Motor neuron (in vitro differentiated cells): ENCODE measurements at places on chromosomes 1 and 21. TPM values are rescaled to one million over a fixed set of nuclear protein-coding genes. Genes with fewer than 3 reads are reported as not detected.

- no peak for ATAC-seq
Measured at GRCh38 chr1:150008699-150009098, 1.8 kb downstream of the OTUD7B start.

DNA sequence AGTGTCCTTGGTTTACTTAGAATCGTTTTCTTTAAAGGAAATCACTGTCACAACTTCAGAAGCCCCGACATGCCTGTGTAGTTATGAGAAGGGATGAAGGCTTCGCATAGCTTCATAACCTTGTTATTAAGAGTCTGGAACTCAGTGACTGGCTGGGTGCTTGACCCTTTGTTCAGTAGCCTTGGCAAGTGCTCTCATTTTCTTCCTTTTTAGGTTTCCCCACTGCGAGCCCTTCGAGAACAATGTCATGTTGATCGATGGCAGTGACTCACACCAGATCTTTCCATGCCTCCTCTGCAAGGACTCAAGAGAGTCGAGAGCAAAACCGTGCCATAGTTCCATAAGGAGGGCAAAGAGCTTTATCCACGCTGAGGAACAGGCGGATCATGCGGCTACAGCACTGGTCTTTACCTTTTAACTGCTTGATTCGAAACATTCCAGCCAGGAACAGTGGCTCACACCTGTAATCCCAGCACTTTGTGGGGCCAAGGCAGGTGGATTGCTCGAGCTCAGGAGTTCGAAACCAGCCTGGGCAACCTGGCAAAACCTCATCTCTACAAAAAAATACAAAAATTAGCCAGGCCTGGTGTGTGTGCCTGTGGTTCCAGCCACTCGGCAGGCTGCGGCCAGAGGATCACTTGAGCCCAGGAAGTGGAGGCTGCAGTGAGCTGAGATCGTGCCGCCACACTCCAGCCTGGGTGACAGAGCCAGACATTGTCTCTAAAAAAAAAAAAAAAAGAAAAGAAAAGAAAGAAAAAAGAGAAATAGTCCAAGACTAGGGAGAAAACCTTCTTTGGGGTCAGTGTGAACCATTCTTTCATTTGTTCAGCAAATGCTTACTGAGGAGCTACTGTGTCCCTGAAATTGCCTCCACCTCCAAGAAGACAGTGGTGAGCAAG is 95.4 kb upstream of the ERRFI1 start:
- peak; percentile 94 for ATAC-seq

Gene UMODL1
- 0.22 and 0.56 TPM in 2 replicates for total RNA-seq

Gene LMX1A
- 0.09 and 0.69 TPM in 2 replicates for total RNA-seq

DNA sequence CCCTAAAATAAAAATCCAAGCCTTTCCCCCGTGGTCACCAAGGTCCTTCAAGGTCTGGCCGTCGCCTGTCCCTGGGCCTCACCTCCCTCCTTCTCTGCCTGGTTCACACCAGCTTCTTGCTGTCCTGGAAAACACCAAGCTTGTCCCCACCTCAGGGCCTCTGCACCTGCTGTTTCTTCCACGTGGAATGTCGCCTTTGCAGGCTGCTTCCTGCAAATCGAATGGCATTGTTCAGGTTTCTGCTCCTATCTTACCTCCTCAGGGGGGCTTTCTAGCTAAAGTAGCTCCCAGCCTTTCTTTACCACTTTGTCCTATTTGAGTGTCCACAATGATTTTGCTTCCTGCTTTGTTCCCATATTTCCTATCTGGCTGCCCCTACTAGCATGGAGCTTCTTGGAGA is 3.3 kb upstream of the CASZ1 start:
- no peak for ATAC-seq

DNA sequence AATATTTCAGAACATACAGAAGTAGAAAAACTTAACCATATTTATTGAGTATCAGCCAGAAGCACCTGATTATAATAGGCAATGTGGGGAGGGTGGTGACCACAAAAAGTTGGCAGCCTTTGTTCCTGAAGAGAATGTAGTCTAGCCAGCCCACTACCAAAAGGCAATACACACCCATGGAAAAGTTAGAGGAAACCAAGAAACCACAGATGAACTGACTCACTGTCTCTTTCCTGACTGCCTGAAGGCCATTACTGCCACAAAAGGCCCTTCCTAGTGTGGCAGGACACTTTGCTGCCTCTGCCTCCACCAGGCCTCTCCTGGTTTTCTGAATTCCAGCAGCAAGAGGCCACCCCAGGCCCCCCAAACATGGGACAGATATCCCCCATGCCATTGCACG is 14.6 kb upstream of the PROX1 start:
- ATAC-seq, result no peak

Gene SH2D5
- total RNA-seq, result 5.1 and 6.2 TPM in 2 replicates

Gene TDRD5
- total RNA-seq, result 0.05 and 0.06 TPM in 2 replicates

- no peak for ATAC-seq
Measured at GRCh38 chr1:203282720-203283542, 22.4 kb upstream of the BTG2 start.

- no peak for ATAC-seq
Measured at GRCh38 chr1:185961664-185962063, 227.5 kb downstream of the HMCN1 start.
